ENCODE measurements at places on chromosomes 3 and 15. TPM values are rescaled to one million over a fixed set of nuclear protein-coding genes. Genes with fewer than 3 reads are reported as not detected.

The MAP6D1 gene
- not detected for total RNA-seq

The SLC12A1 gene
- not detected for total RNA-seq

The MFN1 gene
- total RNA-seq: 53.3 TPM

The KIF23 gene
- total RNA-seq: 9.5 TPM

The TMEM207 gene
- not detected for total RNA-seq

The LYZL4 gene
- not detected for total RNA-seq

The PLSCR5 gene
- total RNA-seq: not detected

The MED12L gene
- 1.3 TPM for total RNA-seq

The KBTBD12 gene
- 4.1 TPM for total RNA-seq

The GUCA1C gene
- not detected for total RNA-seq

The MCF2L2 gene
- total RNA-seq: 0.25 TPM

The CCR5 gene
- 1.9 TPM for total RNA-seq

The CSPG4 gene
- total RNA-seq: 2.1 TPM

Data from colonic mucosa (tissue), 4 donors.